Epithelial cell of proximal tubule (primary cell): ENCODE measurements at places on chromosomes 4 and X. TPM values are rescaled to one million over a fixed set of nuclear protein-coding genes. Genes with fewer than 3 reads are reported as not detected.

The NAP1L3 gene
- total RNA-seq = 1.4 TPM in 2 replicates

The USP26 gene
- total RNA-seq = not detected in 2 replicates

The FGB gene
- total RNA-seq = 2.9 and 54.3 TPM in 2 replicates

The TBC1D25 gene
- total RNA-seq = 7.4 and 10.7 TPM in 2 replicates

The ATP6AP2 gene
- total RNA-seq = 60.1 and 74.9 TPM in 2 replicates

The NDP gene
- not detected in 2 replicates for total RNA-seq

The CXCL1 gene
- total RNA-seq = 100 and 158 TPM in 2 replicates

The FAM47E gene
- total RNA-seq = 0.07 and 3.5 TPM in 2 replicates

The DMRTC1 gene
- total RNA-seq = not detected in 2 replicates

The PABPC1L2A gene
- total RNA-seq = not detected in 2 replicates

The HSFX4 gene
- not detected in 2 replicates for total RNA-seq

The MID2 gene
- total RNA-seq = 6.1 and 11.0 TPM in 2 replicates

The PFKFB1 gene
- total RNA-seq = 0.58 TPM in 1 of 2 replicates, not detected in the other

The EXOC1L gene
- total RNA-seq = not detected in 2 replicates

The MAGEA9B gene
- total RNA-seq = not detected in 2 replicates

The SORBS2 gene
- 11.6 and 20.3 TPM in 2 replicates for total RNA-seq

DNA sequence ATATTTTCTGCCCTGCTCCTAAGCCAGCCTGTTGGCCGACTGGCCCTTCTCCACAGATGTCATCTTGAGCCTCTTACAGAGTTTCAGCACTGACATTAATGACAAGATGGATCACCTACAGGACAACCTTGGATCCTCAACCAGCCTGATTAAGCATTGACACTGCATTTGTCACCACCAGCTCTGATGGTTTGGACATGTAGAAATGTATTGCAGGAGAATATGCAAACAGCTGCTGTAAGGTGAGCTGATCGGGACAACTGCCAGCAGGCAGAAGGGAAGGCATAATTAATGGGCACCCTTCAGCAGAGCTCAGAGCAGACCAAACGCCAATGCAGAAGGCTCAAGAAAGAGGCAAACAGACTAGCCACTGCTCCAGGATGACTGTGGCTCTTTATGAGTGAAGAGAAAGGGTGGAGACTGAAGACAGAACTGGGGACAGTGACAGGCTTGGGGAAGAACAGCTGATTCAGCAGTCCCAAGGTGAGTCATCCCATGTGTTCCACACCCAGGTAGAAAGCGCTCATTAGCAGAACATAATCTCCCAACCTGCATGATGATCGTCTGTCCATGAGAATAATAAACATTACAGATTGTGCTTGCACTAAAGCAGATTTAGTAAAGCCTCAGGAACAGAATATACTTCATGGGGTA, 6.7 kb downstream of the CORIN start:
- DNase-seq = no peak

GRCh38 chrX:14956813-14957582, 83.8 kb downstream of the MOSPD2 start:
- no peak for DNase-seq

DNA sequence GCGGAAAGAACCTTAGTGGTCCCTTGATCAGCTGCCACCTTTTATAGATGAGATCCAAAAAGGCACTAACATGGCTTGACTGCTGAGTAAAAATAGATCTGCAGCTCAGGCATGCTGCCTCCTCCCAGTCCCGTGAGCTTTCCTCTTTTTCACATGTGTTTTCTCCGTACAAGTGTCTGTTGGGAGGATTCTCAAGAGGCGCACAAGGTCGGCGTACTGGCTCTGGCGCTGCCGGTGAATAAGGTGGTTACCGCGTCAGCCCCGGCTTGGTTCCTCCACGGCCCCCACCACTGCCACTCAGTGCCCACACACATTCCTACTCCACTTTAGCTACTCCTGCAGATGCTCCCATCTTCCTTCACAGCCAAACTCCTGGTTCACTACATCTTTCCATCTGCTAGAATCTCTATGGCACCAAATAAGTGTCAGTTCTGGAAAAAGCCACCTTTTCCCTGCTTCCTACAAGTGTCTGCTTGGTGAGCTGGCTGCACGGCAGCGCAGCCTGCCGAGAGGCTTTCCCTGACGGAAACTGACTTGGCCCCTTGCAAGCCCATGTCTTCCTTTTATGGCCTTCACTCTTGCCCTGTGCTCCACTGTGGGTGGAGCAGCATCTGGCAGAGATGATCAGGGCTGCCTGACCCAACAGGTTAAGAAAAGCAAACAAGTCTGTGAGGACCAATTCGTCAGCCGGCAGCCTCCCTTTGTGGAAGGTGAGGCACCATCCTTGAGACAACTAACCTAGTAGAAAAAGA, 99.8 kb downstream of the KLHL8 start:
- no peak for DNase-seq

GRCh38 chr4:94338681-94339351, 3.8 kb downstream of the HPGDS start:
- no peak for DNase-seq

- no peak for DNase-seq
Observed at GRCh38 chr4:152528060-152528459, 7.8 kb downstream of the FBXW7 start.

- no peak for DNase-seq
Observed at GRCh38 chr4:24969486-24969885, 56.6 kb upstream of the CCDC149 start.

- DNase-seq = no peak
Observed at GRCh38 chr4:78585633-78586032, 34.1 kb downstream of the ANXA3 start.

GRCh38 chrX:115344885-115345614, 55.5 kb downstream of the LUZP4 start:
- peak; percentile 70 for DNase-seq

- no peak for DNase-seq
Observed at GRCh38 chr4:48483777-48484493, 792 bp downstream of the SLC10A4 start.

DNA sequence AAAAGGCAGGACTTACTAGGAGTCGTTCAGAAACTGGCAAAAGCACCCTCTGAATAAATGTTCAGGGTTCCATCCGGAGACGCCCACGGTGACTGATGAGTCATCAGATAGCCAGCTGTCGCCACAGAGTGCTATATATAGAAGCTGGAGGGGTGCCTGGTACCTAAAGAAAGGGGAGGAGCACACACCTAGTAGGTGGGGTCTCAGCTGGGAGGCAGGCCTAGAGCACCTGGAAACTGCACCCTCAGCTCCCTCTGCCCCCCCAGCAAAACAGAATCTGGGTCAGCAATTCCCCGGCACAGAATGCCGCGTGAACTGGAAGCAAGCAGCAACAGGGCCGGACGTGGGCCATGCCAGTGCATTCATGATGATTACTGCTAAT, 242.0 kb downstream of the BCOR start:
- DNase-seq = no peak

DNA sequence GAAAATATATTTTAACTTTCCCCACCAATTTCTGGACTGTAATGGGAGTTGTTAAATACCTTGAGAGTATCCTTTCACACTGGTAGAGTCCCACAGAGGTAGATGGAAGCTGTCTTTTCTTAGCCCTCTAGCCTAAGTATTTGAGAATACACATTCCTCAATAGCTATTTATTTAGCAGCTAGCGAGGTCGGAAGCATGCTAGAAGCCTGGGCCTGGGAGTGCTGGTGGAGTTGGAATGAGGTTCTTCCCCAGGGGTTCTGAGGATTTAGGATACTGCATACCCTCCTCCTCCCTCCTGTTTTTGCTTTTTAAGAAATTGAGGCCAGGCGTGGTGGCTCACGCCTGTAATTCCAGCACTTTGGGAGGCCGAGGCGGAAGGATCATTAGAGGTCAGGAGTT, 999 bp upstream of the KLHL15 start:
- DNase-seq = no peak

- DNase-seq = no peak
Observed at GRCh38 chr4:1045595-1046201, 34.3 kb downstream of the FGFRL1 start.

DNA sequence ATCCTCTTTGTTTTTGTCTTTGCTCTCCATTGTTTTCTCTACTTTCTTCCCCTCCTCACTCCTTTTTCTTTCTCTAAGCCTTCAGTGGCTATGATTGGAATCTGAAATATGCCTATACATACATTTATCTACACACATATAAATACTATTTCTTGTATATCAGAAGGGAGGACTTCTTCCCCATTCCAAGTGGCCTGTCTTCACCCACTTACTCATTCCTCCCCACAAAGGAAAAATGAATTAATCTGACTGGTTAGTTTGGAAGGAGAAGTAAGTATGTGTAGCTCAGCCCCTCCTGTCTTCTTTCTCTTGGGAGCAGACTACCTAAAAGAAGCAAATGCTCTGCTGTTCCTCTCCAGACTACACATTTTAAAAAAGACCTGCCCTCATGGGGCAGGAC, 17.7 kb downstream of the GUCY2F start:
- DNase-seq = no peak

DNA sequence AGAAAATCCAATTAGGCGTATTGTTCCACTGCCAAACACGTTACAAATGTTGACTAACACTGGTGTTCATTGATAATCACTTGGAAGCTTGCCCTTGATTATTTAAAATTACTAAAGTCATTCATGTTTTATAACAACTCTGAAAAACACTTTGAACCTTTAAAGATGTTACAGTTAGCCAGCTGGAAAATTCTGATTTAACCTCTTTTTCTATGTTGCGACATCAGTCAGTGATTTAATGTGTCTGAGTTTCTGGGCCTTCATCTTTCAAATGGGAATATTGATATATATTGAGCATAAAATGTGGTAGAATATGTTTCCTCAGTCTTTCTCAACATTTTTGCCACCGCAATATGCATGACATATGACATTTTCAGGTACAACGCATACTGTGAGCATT, 274.1 kb upstream of the TENM3 start:
- DNase-seq = no peak

DNA sequence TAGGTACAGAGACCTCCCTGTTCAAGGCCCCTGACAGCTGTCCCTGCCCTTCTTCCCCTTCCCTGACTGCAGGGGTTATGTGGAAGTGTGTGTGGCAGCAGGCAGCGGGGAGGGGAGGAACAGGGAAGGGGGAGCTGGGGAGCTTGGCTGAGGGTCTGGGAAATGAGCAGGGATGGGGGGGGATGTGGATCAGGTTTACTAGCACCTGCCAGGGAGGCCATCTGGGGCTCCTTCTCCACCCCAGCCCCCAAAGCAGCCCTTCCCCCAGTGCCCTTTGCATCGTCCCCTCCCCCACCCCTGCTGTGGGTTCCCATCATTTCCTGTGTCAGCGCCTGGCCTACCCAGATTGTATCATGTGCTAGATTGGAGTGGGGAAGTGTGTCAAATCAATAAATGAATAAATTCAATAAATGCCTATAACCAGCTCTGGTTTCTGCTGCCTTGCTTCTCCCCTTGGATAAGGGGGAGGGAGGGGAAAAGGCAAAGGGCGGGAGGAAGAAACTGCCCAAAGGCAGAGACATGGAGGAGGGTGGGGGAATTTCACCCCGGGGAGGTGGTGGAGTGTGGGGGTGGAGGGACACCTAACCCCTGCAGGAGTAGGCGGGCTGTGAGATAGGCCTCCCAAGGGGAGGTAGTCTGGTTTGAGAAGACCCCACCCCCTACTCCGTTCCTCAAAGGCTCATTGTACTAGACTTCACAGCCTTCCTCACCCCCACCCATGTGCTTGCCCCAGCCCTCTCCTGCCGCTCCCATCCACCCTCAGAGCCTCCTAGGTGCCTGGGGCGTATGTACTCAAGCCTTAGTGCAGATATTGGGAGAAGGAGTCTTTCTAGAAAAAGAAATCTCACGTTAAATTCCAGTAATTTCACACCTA, 3.2 kb downstream of the CXorf65 start:
- no peak for DNase-seq

DNA sequence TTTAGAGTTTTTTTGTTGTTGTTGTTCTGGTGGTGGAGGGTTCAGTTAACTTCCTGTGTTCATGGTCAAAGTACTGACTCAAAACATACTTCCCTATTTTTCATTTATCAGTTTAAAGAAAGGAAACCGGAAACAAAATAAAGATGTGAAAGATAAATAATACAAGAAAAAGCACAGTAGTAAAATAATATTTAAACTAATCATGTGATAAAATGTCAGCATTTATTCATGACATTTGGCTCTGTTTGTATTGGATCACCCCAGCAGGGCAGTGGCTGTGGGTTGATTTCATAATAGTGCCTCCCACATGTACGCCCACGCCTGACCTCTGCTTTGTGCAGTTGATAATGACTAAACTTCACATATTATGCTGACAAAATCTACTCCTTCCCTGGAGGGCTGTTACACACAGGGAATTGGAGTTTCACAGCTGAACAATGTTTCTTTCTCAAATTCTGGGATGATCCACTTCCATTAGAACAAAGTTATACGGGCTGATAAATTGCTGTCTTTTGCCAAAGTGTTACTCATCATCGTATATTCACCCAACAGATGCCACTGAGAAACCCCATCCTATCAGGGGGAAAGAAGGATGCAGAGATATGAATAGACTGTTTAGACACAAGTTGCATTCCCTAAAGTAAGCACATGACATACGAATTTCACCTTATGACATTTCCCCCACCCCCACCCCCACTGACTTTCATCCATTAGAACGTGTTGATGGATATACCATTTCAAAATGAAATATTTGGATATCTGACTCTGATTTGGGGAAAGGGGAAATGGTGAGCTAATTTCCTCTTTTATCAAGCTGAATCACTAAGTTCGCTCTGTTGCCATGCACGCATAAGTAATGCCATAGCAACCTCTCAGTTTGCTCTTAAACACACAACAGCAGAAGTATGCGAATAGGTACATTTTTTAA, 48.3 kb downstream of the AMELX start:
- peak; percentile 64 for DNase-seq

- DNase-seq = peak; percentile 7
Observed at GRCh38 chrX:49184294-49185281, 1.6 kb downstream of the PRICKLE3 start.
